ENCODE measurements at places on chromosomes 5 and 9.

GRCh38 chr5:135569755-135570452, 8.9 kb downstream of the CXCL14 start:
- peak; percentile 19 for DNase-seq

DNA sequence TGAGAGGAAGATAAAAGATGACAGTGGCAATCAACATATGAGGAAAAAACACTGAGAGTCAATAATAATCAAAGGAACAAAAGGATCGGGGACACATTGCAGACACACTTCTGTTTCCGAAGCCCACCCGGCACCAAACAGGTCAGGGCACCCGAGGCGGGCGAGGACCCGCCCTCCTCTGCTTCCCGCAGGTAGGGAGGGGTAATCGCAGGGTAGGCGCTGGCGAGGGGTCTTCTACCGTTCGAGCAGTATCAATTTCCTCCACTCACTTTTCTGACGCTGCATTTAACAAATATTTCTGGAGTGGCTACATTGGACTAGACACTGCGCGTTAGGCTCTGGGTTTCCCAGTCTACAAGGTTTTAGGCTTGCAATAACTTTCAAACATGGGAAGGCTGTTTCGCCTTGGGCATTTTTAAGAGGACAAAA, 1.3 kb downstream of the TXN start:
- DNase-seq, result peak; percentile 32

GRCh38 chr9:135617991-135618411, 21.3 kb downstream of the GLT6D1 start:
- no peak for DNase-seq

DNA sequence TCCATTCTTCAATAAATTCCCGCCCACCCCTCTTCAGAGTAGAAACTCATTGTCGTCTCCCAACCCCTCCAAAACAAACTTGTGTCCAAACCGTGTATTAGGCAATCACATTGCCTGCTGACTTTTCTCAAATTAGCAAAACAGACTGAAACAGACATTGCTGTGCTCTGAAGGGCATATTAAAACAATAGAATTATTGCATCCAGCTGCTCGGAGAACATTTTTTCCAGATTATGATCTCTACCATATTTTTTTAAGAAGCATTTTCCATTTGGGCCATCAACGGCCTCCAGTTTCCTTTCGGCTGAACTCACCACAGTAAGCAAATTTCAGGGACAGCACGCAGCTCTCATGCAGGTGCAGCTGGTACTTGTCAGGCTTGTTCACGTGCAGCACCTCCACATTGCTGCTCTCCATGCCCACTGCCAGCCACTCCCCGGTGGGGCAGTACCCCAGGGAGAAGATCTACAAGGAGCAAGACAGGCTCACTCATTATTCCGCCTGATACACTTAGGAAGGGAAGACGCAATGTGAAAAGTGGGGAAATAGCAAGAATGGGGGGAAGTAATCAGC, 104.1 kb downstream of the TLE1 start:
- DNase-seq, result no peak

GRCh38 chr5:158810615-158811014, 289.1 kb downstream of the EBF1 start:
- DNase-seq, result no peak

- DNase-seq, result no peak
These were observed 18.5 kb downstream of the DDX31 start for GRCh38 chr9:132651259-132651658.

DNA sequence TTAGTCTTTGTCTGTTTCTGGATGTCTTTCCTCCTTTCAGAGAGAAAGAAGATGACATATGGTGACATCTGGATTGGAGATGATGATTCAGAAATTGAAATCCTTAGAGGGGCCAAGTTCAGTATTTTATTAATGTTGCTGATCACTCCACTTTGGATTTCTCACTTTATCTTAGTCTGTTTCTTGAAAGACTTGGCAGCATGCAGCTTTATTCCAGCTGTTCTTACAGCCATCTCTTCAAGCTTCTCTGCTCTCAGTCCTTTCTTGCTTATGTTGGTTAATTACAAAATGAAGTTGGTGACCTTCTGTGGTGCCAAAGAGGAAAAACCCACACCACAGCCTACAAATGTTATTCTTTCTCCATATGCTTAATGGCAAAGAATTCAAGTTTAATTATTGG, 62.1 kb downstream of the SNCAIP start:
- DNase-seq, result no peak

DNA sequence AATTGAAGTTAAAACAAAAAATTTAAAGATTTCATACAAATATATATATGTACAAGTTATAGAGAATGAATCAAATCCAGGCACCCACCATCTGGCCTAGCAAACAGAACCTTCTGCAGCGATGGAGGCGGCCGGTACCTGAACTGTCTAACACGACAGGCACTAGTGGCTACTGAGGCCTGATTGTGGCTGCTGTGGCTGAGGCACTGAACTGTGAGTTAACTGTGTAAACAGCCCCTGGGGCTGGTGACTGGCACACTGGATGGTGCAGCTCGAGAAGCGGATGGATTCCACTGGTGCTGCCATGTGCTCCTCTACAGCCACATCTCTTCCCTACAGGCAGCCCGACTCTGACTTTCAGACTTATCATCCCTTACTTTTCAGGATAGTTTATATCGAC, 82.4 kb downstream of the RAPGEF1 start:
- DNase-seq, result no peak
